ENCODE measurements at places on chromosomes 6 and 20.

GRCh38 chr6:118580585-118581419 lies 32.7 kb downstream of the PLN start:
- DNase-seq: peak; percentile 89

DNA sequence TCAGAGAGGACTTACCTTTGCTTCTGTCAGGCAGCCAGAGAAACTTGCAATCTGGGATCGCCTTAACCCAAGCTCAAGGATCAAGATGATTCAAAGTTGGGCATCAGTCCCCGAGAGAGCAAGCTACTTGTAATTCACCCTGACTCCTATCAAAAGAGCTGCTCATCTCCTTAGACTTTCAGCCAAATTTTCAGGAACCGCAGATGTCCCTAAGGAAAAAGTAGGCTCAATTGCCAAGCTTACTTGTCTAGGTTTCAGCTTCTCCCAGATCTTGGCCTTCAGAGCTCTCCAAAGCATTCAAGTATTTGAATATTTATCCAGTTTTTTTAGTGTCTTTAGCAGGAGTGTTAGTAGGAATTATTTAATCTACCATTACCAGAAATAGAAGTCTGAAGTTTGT lies 434.1 kb upstream of the MMS22L start:
- DNase-seq: no peak

DNA sequence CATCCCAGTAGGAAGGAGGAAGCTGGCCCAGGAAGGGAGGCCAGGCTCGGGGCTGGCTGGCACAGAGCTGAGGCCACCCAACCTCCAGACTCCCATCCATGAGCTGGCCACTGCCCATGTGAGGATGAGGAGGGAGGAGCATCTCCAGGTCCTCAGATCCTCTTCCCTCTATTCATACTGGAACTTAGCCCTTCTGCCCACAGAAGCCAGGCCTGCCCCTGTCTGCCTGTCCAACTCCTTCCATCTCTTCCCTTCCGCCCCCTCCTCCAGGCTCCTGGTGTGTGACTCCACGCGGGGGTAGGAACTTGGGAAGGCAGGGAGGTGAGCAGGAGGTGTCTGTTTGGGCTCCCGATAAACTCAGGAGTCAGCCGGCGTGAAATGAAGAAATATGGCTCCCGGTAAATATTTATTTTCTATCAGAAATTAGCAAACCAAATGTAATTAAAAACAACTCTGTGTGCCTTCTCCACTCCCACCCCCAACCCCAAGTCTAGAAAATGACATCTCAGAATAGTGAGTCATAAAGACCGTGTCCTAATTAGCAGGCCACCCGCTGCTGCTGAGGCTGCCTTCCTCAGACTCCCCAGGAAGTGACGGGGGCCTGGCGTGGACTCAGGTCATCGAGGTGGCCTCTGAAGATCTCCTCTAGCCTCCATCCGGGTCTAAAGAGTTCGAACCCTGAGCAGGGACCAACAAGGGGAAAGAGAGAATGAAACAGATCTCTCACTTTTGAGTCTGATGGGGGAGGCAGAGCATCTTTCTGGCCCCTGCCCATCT lies 81.9 kb downstream of the MDGA1 start:
- DNase-seq: no peak

GRCh38 chr20:57056651-57057050 lies 209.8 kb downstream of the BMP7 start:
- DNase-seq: no peak

DNA sequence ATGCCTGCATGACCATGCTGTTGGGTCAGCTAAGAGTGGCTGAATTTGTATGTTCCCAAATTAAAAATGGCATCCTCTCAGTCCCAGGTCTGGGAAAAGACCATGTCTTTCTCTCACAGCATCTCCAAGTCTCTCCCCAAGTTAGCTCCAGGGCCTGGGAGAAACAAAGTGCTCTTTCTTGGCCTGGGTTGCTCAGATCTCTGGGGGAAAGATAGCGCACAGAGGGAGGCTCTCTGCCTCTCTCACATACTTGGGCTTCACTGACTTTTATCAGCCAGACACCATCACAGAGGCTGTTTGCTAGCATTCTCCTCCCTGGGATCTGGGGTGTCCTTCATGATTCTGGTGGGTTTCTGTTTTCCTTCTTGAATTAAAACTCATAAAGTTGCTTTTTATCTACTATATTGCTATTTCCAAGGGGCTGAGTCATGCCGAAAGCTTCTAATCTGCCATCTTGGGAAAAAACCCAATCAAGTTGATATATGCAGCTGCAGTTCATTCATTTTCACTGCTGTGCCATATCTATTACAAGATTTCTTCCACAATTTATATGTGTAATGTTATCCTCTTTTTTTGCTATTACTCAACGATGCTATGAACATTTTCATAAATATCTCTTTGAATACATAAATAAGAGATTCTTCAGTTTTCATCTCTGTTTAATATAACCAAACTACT lies 190.2 kb downstream of the MOXD1 start:
- no peak for DNase-seq

- DNase-seq: no peak
Observed at GRCh38 chr6:53634184-53634631, 31.3 kb downstream of the KLHL31 start.

DNA sequence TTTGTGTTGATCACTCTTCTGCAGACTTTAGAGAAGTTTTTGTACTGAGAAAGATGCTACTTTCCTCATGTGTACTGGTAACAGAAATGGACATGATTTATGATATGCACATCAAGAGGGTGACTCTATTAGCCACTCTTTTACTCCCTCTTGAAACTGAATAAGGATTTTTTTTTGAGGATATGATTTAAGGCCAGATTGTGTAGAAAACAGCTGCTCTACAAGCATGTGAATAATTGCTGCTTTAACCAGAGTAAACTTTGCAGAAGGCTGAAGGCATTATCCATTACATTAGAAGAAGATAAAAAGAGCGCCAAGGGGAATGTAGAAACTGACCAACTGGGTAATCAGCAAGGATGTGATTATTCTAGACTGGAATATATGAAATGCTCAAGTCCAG lies 276.2 kb upstream of the MAP3K7 start:
- no peak for DNase-seq

GRCh38 chr6:10511477-10511876 lies 9.7 kb upstream of the GCNT2 start:
- no peak for DNase-seq

DNA sequence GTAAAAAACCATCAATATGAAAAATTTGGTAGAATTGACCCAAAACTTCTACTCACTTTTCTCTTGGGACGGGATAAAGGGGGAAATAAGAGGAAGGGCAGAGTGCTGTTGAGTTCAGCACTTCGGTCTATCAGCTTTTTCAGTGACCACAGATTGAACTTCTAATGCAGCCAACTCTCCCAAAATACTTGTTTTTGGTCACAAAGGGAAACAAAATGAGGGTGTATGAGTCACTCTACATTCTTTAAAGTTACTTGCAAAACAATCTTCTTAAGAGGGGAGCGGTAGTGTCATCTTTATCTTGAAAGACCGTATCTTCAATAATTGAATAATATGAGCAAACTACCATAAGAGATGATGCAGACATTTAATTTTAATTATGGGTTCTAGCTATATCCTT lies 661.3 kb downstream of the CD109 start:
- DNase-seq: no peak

DNA sequence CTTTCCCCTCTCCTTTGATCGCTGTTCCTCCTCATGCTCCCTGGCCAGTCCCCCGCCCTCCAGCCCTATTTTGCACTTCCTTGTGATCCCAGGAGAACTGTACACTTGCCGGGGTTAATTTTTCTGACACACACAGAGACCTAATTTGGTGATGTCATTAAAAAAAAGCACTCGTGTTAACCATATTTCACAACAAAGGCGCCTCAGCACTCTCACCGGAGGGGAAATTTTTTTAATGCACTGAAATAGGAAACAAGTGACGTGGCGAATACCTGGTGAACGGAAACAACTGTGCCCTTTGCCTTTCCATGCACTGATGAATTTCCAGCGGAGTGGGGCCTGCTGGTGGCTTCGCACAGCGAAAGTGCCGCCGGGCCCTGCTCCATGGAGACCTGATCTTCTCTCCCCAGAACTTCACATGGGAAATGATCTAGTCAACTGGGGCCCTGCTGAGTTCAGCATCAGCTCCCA lies 53.9 kb upstream of the TAGAP start:
- no peak for DNase-seq

All from Ammon's horn (tissue), 1 donor.